ENCODE measurements at places on chromosomes 12 and 14.
A peak's percentile ranks its signal among the peaks of the same experiment; 100 is the strongest.

GRCh38 chr12:56296295-56296694, 3.8 kb downstream of the CS start:
- no peak overlapping the region for H3K4me3 ChIP-seq
- peaks cover 46% of the 10 kb centered on the region for H3K36me3 ChIP-seq
- DNase-seq = no peak
- no peak overlapping the region for H3K27ac ChIP-seq

GRCh38 chr14:37587881-37588666, 7.0 kb downstream of the FOXA1 start:
- H3K27me3 ChIP-seq = no peaks in the 10 kb centered on the region
- no peak for DNase-seq
- H3K27ac ChIP-seq = no peak overlapping the region
- H3K4me3 ChIP-seq = no peak overlapping the region
- H3K4me1 ChIP-seq = no peaks in the 10 kb centered on the region

- H3K4me3 ChIP-seq = no peak overlapping the region
- no peak for DNase-seq
- peaks cover 18% of the 10 kb centered on the region for H3K27me3 ChIP-seq
- no peaks in the 10 kb centered on the region for H3K36me3 ChIP-seq
- H3K4me1 ChIP-seq = peaks cover 5% of the 10 kb centered on the region
- H3K27ac ChIP-seq = no peak overlapping the region
Observed at GRCh38 chr14:103846543-103847450, 578 bp downstream of the PPP1R13B start.

GRCh38 chr12:111124183-111124582, 203.8 kb upstream of the MYL2 start:
- no peak overlapping the region for H3K4me3 ChIP-seq
- no peaks in the 10 kb centered on the region for H3K36me3 ChIP-seq
- H3K27me3 ChIP-seq = peaks cover 9% of the 10 kb centered on the region
- no peak for DNase-seq
- no peak overlapping the region for H3K27ac ChIP-seq

DNA sequence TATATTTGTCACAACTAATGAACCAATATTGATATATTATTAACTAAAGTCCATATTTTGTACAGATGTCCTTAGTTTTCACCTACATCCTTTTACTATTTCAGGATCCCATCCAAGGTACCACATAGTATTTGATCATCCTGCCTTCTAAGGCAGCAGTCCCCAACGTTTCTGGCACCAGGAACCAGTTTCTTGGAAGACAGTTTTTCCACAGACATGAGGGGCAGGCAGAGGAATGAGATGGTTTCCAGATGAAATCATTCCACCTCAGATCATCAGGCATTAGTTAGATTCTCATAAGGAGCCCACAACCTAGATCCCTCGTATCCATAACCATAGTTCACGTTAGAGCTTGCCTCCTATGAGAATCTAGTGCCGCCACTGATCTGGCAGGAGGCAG, 82.8 kb upstream of the BCL2L14 start:
- no peak for DNase-seq
- H3K27me3 ChIP-seq = no peaks in the 10 kb centered on the region
- H3K4me3 ChIP-seq = no peak overlapping the region
- H3K4me1 ChIP-seq = no peaks in the 10 kb centered on the region

DNA sequence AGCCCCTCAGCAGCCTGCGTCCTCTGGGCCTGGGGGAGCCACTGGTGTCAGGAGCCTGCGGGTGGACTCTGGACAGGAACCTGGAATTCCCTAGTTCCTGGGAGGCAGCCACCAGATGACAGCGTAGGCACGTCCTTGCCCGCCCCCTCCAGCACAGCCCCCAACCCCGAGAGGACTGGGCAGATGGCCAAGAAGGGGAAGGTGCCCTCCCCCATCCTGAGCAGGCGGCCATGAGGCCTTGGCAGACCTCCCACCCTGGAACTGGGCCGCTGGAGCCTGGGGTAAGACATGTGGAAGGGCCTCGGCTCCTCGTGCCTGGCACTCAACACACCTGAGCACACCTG, 60.4 kb upstream of the FBRSL1 start:
- peaks cover 16% of the 10 kb centered on the region for H3K4me1 ChIP-seq
- H3K27me3 ChIP-seq = no peaks in the 10 kb centered on the region
- H3K4me3 ChIP-seq = no peak overlapping the region
- no peaks in the 10 kb centered on the region for H3K36me3 ChIP-seq
- no peak for DNase-seq

DNA sequence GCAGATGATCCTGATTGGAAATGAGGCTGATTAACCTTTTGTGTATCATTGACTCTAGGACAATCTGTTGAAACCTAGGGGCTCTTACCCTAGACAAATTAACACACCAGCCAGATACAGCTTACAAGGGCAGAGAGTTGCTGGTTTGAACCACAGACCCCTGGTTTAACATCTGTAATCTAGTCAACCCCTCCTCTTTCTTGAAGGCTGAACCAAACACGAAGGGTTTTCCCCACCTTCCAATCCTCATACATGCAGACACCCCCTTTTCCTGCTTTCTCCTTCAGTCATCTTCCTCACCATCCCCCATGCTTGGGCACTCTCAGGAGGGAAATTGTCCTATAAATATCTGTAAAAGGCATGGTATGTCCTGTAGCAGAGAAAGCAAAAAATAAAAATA, 126.0 kb upstream of the HIF1A start:
- H3K27ac ChIP-seq = peak overlapping the region; percentile 75
- H3K4me1 ChIP-seq = peaks cover 41% of the 10 kb centered on the region
- H3K36me3 ChIP-seq = no peaks in the 10 kb centered on the region
- H3K27me3 ChIP-seq = peaks cover 15% of the 10 kb centered on the region
- DNase-seq = no peak
- peak overlapping the region; percentile 51 for H3K4me3 ChIP-seq

- H3K27ac ChIP-seq = no peak overlapping the region
- no peaks in the 10 kb centered on the region for H3K4me1 ChIP-seq
- H3K27me3 ChIP-seq = no peaks in the 10 kb centered on the region
- no peak for DNase-seq
- peaks cover 56% of the 10 kb centered on the region for H3K36me3 ChIP-seq
- H3K4me3 ChIP-seq = no peak overlapping the region
Observed at GRCh38 chr12:120771097-120771496, 45.5 kb downstream of the ACADS start.

DNA sequence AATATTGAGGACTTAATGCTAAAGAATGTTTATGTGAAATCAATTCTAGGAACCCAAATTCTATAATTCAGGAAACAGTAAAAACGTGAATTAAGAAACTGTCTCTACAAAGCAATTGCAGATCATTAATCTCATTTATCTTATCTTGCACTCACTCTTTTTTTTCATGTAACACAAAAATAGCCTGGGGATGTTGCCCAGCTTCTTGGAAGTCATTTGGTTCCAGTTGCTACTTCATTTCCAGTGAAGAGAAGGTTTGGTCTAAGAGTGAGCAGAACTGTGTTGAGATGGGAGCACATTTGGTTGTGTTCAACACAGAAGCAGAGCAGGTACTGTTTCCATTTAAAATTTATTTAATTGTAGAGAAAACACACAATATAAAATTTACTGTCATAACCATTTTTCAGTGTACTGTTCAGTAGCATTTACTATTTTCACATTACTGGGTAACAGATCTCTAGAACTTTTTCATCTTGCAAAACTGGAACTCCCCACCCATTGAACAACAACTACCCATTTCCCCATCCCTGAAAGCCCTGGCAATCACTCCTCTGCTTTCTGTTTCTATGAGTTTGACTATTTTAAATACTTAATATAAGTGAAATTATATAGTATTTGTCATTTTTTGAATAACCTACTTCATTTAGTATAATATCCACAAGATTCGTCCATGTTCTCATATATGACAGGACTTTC, 9.7 kb downstream of the CLEC6A start:
- no peak overlapping the region for H3K4me3 ChIP-seq
- H3K27me3 ChIP-seq = no peaks in the 10 kb centered on the region
- no peak overlapping the region for H3K27ac ChIP-seq
- DNase-seq = no peak
- H3K4me1 ChIP-seq = no peaks in the 10 kb centered on the region

- peaks cover 9% of the 10 kb centered on the region for H3K36me3 ChIP-seq
- DNase-seq = no peak
- no peak overlapping the region for H3K27ac ChIP-seq
- H3K27me3 ChIP-seq = no peaks in the 10 kb centered on the region
Observed at GRCh38 chr12:116087399-116087798, 190.1 kb downstream of the MED13L start.

DNA sequence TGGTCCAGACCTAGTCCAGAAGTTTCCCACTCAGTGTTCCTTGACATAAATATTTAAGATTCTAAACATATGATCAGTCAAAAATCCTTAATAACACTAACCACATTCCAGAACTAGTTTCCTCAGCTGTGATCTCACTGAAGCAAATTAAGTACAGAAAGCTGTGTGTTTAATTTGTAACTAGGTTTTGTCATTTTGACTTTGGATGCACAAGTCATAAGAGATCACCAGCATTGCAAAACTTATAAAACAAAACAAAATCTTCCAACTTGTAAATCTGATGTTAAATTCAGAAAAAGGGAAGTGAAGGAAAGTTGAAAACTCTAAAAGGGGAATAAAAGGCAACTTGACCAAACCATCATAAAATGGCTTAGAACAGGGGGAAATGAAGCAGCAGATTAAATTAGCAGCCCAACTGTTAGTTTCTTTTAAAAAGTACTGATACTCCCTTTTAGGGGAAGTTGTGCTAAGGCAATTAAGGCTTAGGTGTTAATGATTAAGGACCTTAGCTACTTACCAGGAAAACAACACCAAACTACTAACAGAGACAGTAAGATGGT, 56.6 kb downstream of the SH2B3 start:
- DNase-seq = no peak
- no peak overlapping the region for H3K4me3 ChIP-seq
- no peaks in the 10 kb centered on the region for H3K4me1 ChIP-seq
- peaks cover 51% of the 10 kb centered on the region for H3K36me3 ChIP-seq

DNA sequence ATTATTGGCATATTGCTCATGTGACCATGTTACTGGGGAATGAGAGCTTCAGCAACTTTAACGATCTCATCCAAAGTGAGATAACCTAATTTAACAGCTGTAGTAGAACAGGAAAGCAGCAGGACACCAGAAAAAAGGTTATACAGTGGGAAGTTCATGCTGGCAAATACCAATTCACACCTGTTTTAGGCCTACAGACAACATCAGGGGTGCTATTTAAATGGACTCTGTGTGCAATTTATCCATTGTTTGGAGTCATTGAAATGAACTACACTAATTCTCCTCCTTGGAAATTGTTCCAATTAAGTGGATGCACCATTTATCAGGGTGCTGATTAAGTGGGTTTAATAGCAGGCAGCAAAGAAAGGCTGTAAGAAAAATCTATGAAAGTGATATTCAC, 424.4 kb upstream of the LMO3 start:
- H3K4me3 ChIP-seq = no peak overlapping the region
- no peak for DNase-seq
- no peaks in the 10 kb centered on the region for H3K27me3 ChIP-seq
- H3K4me1 ChIP-seq = no peaks in the 10 kb centered on the region

DNA sequence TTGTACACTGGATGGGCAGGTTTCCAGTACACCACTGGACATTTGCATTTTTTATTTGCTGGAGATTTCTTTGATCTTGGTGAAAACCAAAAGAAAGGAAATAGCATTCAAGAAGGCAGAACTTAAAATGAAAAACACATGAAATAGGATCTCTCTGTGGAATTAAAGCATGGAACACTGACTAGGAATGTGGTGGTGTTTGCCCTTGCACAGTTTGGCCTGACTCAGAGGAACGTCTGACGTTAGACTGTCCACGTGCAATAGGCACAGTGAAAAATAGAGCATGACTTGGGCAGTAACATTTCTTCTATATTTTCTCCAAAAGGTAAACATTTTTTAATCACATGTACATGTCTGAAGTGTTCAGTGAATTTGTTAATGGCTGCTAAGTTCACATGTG, 474.1 kb upstream of the PRICKLE1 start:
- H3K4me1 ChIP-seq = no peaks in the 10 kb centered on the region
- DNase-seq = no peak
- no peaks in the 10 kb centered on the region for H3K36me3 ChIP-seq
- no peak overlapping the region for H3K27ac ChIP-seq
- H3K4me3 ChIP-seq = no peak overlapping the region

DNA sequence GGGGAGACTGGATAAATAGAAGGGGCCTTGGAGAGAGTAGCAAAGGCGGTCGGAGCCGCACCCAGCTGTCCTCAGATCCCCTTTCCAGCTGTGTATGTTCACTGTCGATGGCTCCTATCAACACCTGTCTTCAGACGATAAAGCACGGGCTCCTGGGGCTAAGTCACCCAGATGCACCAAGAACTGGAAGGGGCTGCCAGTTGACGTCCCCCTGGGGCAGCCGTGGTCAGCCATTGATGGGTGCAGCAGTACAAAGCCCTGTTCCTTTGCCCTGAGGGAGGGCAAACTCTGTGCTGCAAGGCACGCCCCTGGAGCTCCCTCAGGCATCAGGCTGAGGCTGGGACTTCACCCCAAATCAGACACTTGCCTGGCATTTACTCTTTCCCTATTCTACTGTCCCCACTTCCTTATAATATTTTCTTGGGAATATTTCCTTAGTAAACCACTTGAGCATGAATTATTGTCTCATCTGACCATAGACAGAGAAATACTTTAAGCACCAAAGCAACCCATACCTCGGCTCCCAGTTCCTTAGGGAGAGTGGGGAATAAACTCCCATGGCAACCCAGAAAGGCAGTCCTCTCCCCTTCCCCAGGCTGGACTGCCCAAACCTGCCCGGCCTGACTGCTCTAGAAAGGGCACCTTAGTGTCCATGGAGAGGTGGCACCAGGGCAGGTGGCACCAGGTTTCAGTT, 59.6 kb upstream of the SCN8A start:
- H3K4me3 ChIP-seq = no peak overlapping the region
- H3K27me3 ChIP-seq = no peaks in the 10 kb centered on the region
- DNase-seq = peak; percentile 53
- no peaks in the 10 kb centered on the region for H3K36me3 ChIP-seq
- H3K4me1 ChIP-seq = peaks cover 12% of the 10 kb centered on the region

DNA sequence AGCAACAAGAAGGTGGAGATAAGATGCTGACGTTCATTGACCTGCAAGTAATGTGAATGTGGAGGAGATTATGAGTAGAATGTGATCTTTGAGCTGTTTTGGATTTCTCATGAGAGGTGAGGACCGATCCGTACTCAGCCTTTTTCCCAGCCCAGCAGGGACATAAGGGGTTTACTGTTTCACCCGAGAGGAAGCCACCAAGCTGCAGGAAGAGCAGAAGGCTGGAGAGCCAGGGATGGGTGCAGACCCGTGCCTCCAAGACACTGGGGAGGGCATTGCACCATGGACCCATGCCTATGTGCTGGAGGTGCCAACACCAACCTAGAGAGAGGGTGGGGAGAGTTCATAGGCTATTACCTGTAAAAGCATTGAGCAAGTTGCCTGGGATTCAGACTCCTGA, 206.0 kb upstream of the DIO3 start:
- no peak for DNase-seq
- no peaks in the 10 kb centered on the region for H3K36me3 ChIP-seq
- H3K27ac ChIP-seq = no peak overlapping the region

GRCh38 chr12:11763760-11764520, 114.5 kb downstream of the ETV6 start:
- H3K27me3 ChIP-seq = no peaks in the 10 kb centered on the region
- H3K4me1 ChIP-seq = peaks cover 77% of the 10 kb centered on the region
- no peak overlapping the region for H3K4me3 ChIP-seq
- no peak for DNase-seq
- peak overlapping the region; percentile 77 for H3K27ac ChIP-seq

- H3K36me3 ChIP-seq = peaks cover 32% of the 10 kb centered on the region
- no peaks in the 10 kb centered on the region for H3K4me1 ChIP-seq
- H3K4me3 ChIP-seq = no peak overlapping the region
- no peak for DNase-seq
Observed at GRCh38 chr14:69066396-69067171, 86.3 kb downstream of the DCAF5 start.

- no peak overlapping the region for H3K4me3 ChIP-seq
- peaks cover 33% of the 10 kb centered on the region for H3K36me3 ChIP-seq
- no peak for DNase-seq
Observed at GRCh38 chr12:25241167-25242020, 9.3 kb downstream of the KRAS start.

Data from DND-41 (cell line).